ENCODE measurements at places on chromosomes 7 and 10.

- no peak for DNase-seq
Observed at GRCh38 chr10:76071653-76072365, 640.4 kb downstream of the LRMDA start.

DNA sequence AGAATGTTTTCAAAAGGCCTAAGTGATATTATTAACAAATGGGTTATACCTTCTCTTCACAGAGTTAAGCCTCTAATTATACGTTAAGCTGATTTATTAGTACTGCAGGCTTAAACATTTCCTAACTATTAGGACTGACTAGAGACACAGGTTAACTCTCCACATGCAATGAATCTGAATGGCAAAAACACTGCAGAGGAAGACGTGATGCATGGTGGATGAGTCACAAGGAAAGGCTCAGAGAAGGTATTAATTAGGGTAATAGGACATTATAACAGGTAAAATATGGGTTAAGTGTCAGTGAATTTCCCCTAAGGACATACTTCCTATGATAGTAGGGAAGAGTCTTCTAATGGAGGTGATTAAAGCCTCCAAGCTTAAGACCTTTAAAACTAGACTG is 24.7 kb upstream of the SEM1 start:
- DNase-seq = no peak

GRCh38 chr10:72321248-72322029 is 33.3 kb downstream of the DNAJB12 start:
- DNase-seq = no peak

DNA sequence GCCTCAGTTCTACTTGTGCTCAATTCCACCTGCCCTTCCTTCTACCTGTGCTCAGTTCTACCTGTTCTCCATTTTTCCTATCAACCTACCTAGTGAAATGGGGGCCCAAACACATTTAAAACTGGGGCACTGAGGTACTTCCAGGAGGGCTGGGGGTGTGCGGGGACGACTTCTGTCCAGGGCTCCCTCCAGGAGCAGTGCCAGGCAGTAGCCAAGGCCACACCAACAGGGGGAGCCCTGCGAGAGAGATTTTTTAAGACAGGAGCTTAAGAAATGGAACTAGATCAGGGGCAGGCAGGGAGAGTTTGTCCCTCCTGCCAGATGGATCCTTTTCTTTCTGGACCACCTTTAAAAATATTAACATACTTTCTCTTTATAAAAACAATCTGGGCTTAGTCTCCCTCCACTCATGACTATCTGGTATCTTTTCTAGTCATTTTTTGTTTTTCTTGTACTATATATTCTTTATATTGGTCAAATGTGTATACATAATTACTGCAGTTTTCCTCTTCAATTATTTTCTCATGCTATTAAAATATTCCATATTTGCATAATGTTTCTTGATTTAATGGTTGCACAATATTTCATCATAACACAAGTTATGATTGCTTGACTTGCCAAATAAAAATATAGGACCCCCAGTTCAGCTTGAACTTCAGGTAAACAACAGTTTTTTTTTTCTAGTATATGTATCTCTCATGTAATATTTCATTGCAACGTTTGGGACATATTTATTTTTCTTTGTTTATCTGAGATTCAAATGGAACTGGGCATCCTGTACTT is 47.3 kb upstream of the INSYN2A start:
- peak; percentile 30 for DNase-seq

DNA sequence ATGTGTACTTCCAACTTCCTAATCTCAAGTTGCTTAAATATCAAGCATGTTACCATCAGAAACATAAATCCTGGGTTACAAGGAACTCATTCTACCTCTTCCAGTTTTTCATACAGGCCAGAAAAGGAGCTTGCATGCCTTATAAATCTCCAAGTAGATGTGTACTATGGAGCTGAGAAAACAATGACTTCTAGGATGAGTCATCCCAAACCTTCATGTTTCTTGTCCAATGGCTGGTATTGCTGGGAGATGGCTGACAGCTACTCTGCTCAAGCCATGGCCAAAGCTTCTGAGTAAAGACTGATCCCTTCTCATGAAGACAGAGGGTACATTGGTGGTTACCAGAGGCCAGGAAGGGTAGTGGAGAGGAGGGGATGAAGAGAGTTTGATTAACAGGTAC is 8.6 kb downstream of the RAPGEF5 start:
- no peak for DNase-seq
